ENCODE measurements at places on chromosomes 3 and 15.

GRCh38 chr3:53807117-53807810 is 39.0 kb downstream of the CHDH start:
- no peak for ATAC-seq

DNA sequence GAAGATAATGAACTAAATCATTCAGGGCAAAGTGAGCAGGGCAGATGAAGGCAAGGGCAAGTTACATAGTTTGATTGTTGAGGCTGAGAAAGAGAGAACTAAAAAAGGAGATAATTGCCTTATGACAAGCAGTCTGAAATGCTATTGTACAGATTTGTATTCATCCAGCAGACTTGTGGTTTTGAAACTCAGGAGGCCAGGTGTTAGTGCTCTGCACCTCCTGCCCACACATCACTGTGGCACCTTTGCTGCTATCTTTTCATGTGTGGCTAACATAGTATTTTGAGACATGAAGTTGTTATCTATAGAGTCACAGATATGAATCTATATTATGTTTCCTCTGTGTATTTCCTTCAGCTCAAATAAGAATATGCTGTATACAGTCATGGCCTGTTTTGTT is 24.3 kb upstream of the SUCLG2 start:
- peak; percentile 63 for ATAC-seq

GRCh38 chr3:119125742-119126504 is 20.0 kb upstream of the TEX55 start:
- ATAC-seq: no peak

DNA sequence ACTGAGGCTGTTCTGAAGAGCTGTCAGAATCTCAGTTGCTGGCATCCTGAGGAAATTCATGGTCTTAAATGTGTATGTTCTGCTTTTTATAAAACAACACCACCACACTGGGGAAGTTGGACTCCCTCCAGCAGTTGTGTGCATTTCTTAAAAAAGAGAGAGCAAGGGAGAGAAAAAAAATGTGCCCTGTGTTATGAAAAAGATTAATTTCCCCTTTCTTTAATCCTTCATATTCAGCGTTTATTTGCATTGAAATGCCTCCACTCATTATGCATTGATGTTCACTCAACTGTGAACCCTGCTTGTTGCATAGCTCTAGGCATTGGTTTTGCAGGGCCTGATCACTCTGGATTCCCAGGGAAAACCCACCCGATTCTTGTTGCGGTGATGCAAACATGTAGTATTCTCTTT is 4.4 kb upstream of the ZNF609 start:
- no peak for ATAC-seq

All from activated T-helper 17 cell treated with anti-CD3 and anti-CD28 coated beads, Interleukin-2, amount 50 U/mL, for 72 hours (primary cell).